ENCODE measurements at places on chromosomes 12 and 14. TPM values are rescaled to one million over a fixed set of nuclear protein-coding genes. Genes with fewer than 3 reads are reported as not detected.

Gene CRIP1
- 239 TPM for total RNA-seq

DNA sequence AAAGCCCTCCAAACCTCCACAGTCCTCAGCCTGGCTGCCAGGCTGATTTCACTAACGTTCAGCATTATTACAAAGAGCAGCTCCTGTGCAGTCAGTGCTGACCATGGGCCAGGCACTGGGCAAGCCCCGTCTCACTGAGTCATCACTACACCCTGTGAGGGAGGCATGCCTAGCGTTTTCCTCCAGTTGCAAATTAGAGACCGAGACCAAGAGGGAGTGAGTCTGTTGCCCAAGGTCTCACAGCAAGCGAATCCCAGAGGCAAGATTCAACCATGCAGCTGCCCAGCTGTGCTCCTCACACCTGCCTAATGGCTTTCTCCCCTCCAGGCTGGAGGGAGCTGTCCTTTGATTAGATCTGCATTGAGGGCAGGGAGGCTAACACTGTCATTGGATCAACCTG lies 229.3 kb upstream of the LHX5 start:
- no peaks in the 10 kb centered on the region for H3K27me3 ChIP-seq
- no peaks in the 10 kb centered on the region for H3K36me3 ChIP-seq
- no peaks in the 10 kb centered on the region for H3K4me1 ChIP-seq
- no peak overlapping the region for H3K4me3 ChIP-seq

- H3K27ac ChIP-seq = no peak overlapping the region
- H3K27me3 ChIP-seq = no peaks in the 10 kb centered on the region
- no peaks in the 10 kb centered on the region for H3K4me1 ChIP-seq
- DNase-seq = no peak
Measured at GRCh38 chr12:52496590-52497071, 3.6 kb upstream of the KRT6A start.

Gene NFE2
- total RNA-seq = not detected

Gene NOS1
- total RNA-seq = not detected

DNA sequence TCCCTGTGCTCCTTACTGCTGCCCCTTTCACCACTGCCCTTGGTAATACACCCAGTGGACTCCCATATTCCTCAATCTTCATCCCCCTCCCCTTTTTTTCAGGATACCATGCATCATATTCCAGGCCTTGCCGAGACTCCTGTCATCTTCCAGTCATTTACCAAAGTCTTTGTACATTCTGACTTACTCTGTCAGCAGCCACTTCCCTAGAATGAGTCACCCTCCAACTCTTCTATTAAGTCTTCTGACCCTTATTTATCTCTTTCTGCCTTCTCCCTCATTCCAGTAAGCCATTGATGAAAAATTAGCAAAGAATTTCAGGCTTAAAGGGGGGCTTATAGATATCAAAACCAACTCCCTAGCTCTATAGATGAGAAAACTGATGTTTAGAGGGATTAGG lies 128.0 kb downstream of the STXBP6 start:
- no peak for DNase-seq
- no peaks in the 10 kb centered on the region for H3K4me1 ChIP-seq
- no peak overlapping the region for H3K27ac ChIP-seq
- no peaks in the 10 kb centered on the region for H3K36me3 ChIP-seq
- H3K4me3 ChIP-seq = no peak overlapping the region
- H3K27me3 ChIP-seq = no peaks in the 10 kb centered on the region

Gene CMKLR1
- 1.1 TPM for total RNA-seq

- no peak overlapping the region for H3K4me3 ChIP-seq
- no peak for DNase-seq
- no peaks in the 10 kb centered on the region for H3K27me3 ChIP-seq
- peak overlapping the region; percentile 58 for H3K27ac ChIP-seq
- H3K36me3 ChIP-seq = no peaks in the 10 kb centered on the region
Measured at GRCh38 chr12:104219361-104219892, 3.8 kb downstream of the TXNRD1 start.

GRCh38 chr12:14984036-14984435 lies 11.2 kb downstream of the PDE6H start:
- no peak for DNase-seq
- H3K4me1 ChIP-seq = no peaks in the 10 kb centered on the region
- no peak overlapping the region for H3K4me3 ChIP-seq
- H3K27ac ChIP-seq = no peak overlapping the region
- H3K36me3 ChIP-seq = no peaks in the 10 kb centered on the region

Gene CCDC38
- not detected for total RNA-seq

GRCh38 chr12:55712700-55713415 lies 3.0 kb upstream of the BLOC1S1 start:
- H3K27ac ChIP-seq = peak overlapping the region; percentile 5
- DNase-seq = no peak
- H3K36me3 ChIP-seq = no peaks in the 10 kb centered on the region
- H3K4me3 ChIP-seq = no peak overlapping the region

Gene FLVCR2
- 130 TPM for total RNA-seq

Gene RASSF3
- total RNA-seq = 24.9 TPM

- H3K4me3 ChIP-seq = no peak overlapping the region
- no peaks in the 10 kb centered on the region for H3K36me3 ChIP-seq
- H3K4me1 ChIP-seq = no peaks in the 10 kb centered on the region
- DNase-seq = no peak
- H3K27ac ChIP-seq = no peak overlapping the region
Measured at GRCh38 chr12:3229577-3229976, 152.4 kb downstream of the TSPAN9 start.

Gene NTS
- total RNA-seq = 72.8 TPM

Gene PRICKLE1
- total RNA-seq = 12.6 TPM

DNA sequence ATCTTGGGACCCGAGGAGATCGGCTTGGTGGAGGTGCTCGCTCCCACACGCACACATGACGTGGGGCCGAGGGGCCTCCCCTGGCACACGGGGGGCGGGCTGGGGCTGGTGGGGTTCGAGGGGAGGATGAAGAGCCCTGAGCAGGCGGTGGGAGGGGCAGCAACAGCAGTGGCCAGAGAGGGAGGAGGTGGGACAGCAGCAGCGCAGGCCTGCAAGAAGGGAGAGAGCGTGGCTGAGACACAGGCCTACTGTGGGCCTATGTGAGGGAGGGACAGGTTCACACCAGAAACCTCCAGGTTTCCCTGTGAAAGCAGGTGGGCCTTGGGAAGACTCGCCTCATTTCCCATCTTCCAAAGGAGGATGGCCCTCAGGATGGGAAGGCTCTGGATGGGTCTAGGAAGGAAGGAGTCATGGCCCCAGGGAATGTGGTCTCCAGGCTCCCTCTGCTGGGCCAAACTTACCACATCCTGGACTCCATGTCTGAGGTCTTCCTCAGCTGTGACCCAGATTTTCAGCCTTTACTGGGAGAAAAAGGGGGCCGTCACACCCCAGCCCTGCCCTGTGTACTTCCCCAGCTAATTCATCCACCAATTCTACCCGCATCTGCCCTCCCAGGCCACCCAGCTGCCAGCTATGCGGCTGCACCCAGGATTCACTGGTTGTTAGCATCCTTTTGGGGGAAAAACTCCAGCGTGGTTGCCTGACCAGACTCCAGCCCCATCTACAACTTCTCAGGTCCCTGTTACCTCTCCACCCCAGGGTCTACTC lies 2.8 kb downstream of the PIANP start:
- no peak for DNase-seq
- H3K36me3 ChIP-seq = no peaks in the 10 kb centered on the region
- no peak overlapping the region for H3K4me3 ChIP-seq
- no peak overlapping the region for H3K27ac ChIP-seq
- H3K27me3 ChIP-seq = no peaks in the 10 kb centered on the region

DNA sequence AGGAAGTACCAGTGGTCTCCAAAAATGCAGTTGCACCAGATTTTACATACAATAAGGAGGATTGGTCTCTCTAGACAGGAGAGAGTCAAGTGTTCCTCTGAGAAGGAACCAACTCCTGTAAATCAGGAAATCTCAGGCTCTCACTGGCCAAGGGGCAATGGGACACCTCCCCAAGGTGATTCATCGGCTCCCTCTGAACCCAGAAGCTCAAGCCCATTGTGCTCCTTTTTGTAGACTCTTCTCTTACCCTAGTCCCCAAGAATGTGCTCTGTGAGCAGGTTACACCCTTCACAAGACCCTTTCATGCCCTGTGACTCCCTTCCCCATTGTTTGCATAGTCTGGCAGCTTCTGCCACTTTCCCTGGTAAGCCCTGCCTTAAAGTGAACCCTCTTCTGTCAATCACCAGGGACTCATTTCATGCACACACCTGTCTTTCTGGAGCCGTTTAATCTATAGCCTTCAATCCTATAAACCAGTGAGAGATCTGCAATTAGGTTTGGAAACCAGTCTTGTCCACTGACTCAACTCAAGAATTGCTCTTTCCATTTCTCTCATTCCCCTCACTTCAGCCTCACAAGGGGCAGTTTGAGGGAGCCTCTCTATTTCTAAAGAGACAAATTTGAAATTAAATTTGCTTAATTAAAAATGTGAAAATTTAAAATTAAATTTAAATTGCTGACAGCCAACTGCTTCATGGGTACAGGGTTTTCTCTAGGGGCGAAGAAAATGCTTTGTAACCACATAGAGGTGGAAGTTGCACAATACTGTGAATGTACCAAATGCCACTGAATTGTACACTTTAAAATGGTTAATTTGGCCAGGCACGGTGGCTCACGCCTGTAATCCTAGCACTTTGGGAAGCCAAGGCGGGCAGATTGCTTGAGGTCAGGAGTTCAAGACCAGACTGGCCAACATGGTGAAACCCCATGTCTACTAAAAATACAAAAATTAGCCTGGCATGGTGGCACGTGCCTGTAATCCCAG lies 38.3 kb upstream of the LTA4H start:
- DNase-seq = no peak
- no peaks in the 10 kb centered on the region for H3K36me3 ChIP-seq
- H3K27me3 ChIP-seq = no peaks in the 10 kb centered on the region

- H3K4me1 ChIP-seq = no peaks in the 10 kb centered on the region
- DNase-seq = no peak
- H3K27ac ChIP-seq = no peak overlapping the region
- no peaks in the 10 kb centered on the region for H3K27me3 ChIP-seq
- H3K36me3 ChIP-seq = no peaks in the 10 kb centered on the region
Measured at GRCh38 chr12:46224386-46224785, 44.5 kb downstream of the SLC38A1 start.

GRCh38 chr12:122205053-122205925 lies 1.8 kb downstream of the B3GNT4 start:
- no peak overlapping the region for H3K27ac ChIP-seq
- peaks cover 23% of the 10 kb centered on the region for H3K4me1 ChIP-seq
- peaks cover 18% of the 10 kb centered on the region for H3K27me3 ChIP-seq
- no peak overlapping the region for H3K4me3 ChIP-seq

DNA sequence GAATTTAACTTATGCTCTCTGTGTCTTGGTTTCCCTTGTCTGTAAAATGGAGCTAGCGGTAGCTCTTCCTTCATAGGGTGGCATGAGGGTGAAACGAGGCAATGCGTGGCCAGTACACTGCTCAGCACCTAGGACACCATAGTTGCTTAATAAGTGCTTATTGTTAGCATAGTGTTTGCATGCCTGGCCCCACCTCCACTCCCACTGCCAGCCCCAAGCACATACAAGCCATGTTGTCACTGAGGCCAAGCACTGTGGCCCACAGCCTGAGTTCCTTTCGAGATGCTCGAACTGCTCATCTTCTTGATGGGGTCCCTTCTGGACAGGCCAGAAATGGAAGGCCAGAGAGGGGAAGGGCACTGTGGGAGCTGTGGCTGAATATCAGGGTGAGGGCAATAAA lies 839 bp downstream of the FICD start:
- peaks cover 11% of the 10 kb centered on the region for H3K4me1 ChIP-seq
- H3K4me3 ChIP-seq = peak overlapping the region; percentile 99
- H3K27ac ChIP-seq = peak overlapping the region; percentile 85
- no peaks in the 10 kb centered on the region for H3K27me3 ChIP-seq

GRCh38 chr12:76424941-76425340 lies 76.7 kb upstream of the BBS10 start:
- H3K4me1 ChIP-seq = no peaks in the 10 kb centered on the region
- DNase-seq = no peak
- no peak overlapping the region for H3K4me3 ChIP-seq
- no peaks in the 10 kb centered on the region for H3K36me3 ChIP-seq
- H3K27me3 ChIP-seq = no peaks in the 10 kb centered on the region

Gene CCDC88C
- total RNA-seq = 189 TPM

DNA sequence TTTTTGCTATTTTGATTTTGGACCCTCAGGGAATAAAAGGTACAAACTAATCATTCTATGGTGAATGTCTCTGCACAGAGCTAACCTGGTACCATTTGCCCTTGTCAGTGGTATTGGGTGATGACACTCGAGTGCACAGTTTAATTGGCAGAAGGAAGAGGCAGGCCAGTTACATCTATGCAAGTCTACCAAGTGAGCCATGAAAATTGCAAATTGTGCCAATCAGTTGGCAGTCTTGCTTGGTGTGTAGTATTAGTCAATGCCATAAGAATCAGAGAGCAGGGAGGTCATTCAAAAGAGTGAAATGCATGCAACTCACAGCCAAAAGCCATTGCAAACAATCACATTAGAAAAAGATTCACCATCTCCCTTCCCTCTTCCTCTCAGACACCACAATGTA lies 479.6 kb downstream of the ADAMTS20 start:
- no peaks in the 10 kb centered on the region for H3K36me3 ChIP-seq
- H3K27me3 ChIP-seq = no peaks in the 10 kb centered on the region
- no peak overlapping the region for H3K4me3 ChIP-seq

- no peak overlapping the region for H3K27ac ChIP-seq
- no peaks in the 10 kb centered on the region for H3K27me3 ChIP-seq
- no peaks in the 10 kb centered on the region for H3K36me3 ChIP-seq
- DNase-seq = no peak
- no peak overlapping the region for H3K4me3 ChIP-seq
Measured at GRCh38 chr12:30814295-30814655, 59.5 kb upstream of the CAPRIN2 start.

DNA sequence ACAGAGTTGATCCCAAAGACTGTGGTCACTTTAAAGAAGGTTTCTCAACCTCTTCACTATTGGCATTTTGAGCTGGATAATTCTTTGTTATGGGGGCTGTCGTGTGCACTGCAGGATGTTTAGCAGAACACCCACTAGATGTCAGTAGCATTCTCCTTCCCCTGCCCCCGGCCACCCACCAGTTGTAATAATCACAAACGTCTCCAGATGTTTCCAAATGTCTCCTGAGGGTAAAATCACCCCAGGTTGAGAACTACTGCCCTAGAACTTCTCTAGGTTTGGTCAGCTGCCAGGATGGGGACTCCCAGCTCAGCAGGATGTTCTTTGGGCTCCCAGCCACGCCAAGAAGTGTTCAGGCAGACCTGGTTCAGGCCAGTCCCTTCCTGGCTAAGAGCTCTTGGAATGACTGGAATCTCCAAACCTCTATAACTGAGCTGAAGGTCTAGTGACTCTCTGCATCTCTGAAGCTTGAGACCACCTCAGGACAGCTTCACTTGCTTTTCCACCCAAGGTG lies 12.5 kb upstream of the AJUBA start:
- H3K27ac ChIP-seq = no peak overlapping the region
- H3K4me1 ChIP-seq = no peaks in the 10 kb centered on the region
- no peaks in the 10 kb centered on the region for H3K27me3 ChIP-seq
